ENCODE measurements at places on chromosomes 5 and 9. TPM values are rescaled to one million over a fixed set of nuclear protein-coding genes. Genes with fewer than 3 reads are reported as not detected.

The KIF4B gene
- total RNA-seq, result 0.26 TPM

- peak; percentile 15 for DNase-seq
These were observed 2.5 kb upstream of the ISL1 start for GRCh38 chr5:51380603-51381207.

- no peak for DNase-seq
These were observed 26.3 kb upstream of the CORO2A start for GRCh38 chr9:98218562-98219363.

- no peak for DNase-seq
These were observed 35.4 kb downstream of the STXBP1 start for GRCh38 chr9:127647451-127647850.

DNA sequence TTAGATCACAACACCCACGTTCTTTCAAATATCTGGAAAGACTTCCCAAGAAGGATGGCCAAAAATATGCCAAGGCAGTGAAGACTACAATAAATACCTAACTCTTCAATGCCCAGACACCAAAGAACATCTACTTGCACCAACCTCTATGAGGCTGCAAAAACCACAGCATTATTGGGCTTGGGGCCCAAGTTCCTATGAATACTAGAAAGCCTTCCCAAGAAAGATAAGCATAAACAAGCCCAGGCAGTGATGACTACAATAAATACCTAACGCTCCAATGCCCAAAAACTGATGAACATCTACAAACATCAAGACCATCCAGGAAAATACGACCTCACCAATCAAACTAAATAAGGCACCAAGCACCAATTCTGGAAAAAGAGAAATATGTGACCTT is 41.3 kb downstream of the AP3B1 start:
- DNase-seq, result no peak

DNA sequence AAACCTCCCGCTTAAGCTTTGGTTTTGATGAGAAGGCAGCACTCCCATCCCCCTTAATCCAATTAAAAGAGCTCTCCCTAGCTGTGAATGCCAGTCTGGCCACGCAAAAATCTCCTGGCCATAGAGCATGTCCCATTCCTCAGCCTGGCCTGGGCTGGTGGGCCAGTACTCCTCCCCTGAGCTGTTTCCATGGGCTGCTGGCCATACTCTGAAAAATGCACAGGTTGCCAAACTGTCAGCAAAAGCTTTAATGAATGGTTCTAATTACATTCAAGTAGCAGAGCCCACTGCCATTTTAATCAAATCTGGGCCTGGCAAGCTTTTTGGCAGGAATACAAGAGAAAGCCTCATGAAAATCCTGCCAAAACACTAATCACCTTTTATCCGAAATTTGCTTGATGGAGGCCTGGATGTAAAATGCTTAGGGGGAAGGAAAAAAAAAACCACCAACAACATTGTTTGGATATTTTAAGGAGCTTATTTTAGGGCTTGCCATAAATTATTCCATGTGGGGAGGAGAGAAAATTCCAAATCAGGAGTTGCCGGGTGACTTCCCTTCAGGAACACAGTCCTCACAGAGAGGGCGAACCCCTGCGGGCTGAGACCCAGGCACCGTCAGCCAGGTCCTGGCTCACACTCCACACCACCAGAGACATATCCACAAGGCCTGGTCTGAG is 243.3 kb downstream of the SEC61B start:
- no peak for DNase-seq

The COL5A1 gene
- 3.0 TPM for total RNA-seq

GRCh38 chr9:98214811-98215210 is 22.4 kb upstream of the CORO2A start:
- no peak for DNase-seq

DNA sequence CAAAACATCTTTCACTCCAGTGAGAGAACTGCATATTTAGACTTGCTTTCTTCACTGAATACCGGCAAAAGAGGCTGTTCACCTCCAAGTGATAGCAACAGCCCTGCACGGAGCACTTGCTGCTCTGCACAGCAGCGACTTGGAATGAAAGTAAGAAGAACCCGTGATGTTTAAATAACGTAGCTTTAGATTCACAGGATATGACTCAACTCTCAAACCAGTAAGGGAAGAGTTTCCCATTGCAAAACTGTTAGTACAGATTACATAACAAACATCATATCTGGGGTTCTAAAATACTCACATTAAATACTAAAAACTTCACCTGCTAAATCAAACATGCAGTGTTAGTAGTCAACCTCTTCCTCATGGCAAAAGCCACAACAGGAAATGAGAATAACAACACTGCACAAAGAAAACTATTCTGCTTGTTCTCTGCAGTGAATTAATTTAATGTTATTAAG is 203.4 kb downstream of the MCTP1 start:
- peak; percentile 70 for DNase-seq

Measured in dermis microvascular lymphatic vessel endothelial cell (primary cell).